ENCODE measurements at places on chromosomes 5 and 9. TPM values are rescaled to one million over a fixed set of nuclear protein-coding genes. Genes with fewer than 3 reads are reported as not detected.

DNA sequence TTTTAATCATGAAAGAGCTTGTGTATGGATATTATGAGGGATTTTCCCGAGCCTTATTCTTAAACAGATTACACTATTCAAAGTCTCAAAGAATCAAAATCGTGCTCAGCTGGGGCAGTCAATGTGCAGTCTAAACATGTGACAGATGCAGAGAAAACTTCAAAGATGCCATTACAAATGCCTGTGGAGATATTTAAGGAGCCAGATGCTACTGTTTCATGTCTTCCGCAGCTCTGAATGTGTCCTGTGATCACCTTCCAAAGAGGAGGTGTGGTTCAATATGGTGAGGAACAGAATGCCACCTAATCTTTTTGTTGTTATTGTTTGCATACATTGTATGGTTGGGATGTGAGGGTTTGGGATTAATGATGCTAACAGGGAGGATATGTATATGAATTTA is 593.3 kb upstream of the ARRDC3 start:
- no peak for DNase-seq

DNA sequence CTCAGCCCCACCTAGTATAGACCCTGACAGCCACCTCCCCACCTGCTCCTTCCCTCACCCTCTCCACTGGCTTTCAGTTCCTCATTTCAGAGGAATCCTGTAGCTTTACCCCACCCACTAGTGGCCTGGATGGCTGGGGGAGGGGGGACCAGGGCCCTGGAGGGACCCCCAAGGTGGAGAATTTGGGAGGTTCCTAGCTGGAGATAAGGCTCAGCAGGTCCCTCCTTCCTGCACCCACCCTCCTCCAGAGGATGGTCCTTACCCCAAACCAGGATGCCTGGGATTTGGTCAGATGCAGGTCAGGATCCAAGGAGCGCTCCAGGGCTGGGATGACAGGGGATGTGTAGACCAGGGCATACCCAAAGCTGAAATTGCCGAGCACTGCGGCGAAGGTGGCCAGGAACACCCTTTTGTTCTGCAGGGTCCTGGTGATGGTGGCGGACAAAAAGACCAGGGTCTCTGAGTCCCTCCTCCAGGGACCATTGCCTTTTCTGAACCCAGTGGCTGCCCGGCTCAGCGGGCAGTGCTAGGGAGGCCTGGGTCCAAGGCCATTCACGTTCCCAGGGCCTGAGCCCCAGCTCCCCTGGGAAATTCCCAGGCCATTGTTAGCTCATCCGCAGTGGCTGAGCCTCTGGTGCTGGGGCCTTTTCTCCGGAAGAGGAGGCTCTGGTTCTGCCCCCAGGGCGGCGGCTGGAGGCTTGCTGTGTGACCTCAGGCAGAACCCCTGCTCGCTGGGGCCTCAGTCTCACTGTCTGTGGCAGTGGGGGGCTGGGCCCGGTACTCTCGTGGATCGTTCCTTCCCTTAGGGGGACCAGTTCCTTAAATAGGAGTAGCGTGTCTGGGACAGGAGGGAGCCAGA is 678 bp downstream of the SLC2A6 start:
- no peak for DNase-seq

GRCh38 chr9:121912812-121913627 is 180.1 kb downstream of the TTLL11 start:
- no peak for DNase-seq

Gene LCN15
- not detected for total RNA-seq

DNA sequence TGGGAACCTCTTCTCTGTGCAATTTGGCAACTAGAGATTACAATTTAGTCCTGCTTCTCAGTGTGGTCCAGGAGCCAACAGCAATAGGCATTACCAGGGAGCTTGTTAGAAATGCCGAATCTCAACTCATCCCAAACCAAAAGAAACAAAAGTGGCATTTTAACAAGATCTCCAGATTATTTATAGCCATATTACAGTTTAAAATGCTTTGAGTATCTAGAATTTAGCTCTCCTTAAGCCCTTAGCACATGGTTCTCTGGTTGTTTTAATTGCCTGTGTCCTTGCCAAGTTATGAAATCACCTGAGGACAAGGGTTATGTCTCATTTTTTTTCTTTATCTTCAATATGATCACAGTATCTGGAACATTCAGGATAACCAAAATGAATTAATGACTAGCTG is 51.6 kb upstream of the TAS2R1 start:
- DNase-seq, result no peak

GRCh38 chr9:9099646-9100045 is 1300.1 kb upstream of the DMAC1 start:
- no peak for DNase-seq

GRCh38 chr9:32574858-32575257 is 1.9 kb upstream of the NDUFB6 start:
- DNase-seq, result no peak

GRCh38 chr9:8679371-8679822 is 879.8 kb upstream of the DMAC1 start:
- DNase-seq, result peak; percentile 8

DNA sequence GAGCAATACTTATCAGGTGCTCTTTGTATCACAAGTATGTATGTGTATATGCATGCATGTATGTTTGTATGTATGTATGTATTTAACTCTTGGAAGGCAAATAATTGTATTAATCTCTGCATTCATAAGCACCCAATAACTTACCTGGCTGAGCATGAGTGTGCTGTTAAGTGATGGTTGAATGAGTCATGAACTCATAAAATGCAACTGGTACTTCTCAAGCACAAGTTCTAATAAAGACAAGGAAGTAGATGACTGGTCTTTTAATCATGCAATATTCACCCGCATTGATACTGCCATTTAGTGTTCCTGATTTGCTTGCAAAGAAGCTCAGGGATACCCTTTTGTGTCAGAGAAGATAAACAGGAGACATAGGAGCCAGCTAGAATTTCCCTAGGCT is 204.9 kb upstream of the TRPM3 start:
- no peak for DNase-seq

- no peak for DNase-seq
These were observed 45.9 kb downstream of the KCNN2 start for GRCh38 chr5:114407783-114408182.

Gene TRIM32
- 19.6 TPM for total RNA-seq

DNA sequence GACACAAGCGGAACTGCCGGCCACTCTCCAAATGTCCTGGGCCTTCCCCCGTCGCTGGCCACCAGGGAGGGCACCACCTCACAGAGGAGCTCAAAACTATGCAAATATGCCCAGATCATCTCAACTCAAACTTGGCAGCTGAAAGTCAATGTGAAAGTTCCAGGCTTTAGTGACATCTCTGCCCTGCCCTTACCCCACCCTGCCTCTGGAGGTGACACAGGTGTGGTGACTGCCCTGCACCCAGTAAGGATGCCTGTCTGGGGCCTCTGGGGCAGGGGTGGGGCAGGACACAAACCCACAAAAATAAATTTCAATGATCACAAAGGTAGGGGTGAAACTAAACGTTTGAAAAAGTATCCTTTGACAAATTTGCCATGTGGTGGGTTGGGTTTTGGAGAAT is 213.4 kb downstream of the HSPA4 start:
- DNase-seq, result no peak

DNA sequence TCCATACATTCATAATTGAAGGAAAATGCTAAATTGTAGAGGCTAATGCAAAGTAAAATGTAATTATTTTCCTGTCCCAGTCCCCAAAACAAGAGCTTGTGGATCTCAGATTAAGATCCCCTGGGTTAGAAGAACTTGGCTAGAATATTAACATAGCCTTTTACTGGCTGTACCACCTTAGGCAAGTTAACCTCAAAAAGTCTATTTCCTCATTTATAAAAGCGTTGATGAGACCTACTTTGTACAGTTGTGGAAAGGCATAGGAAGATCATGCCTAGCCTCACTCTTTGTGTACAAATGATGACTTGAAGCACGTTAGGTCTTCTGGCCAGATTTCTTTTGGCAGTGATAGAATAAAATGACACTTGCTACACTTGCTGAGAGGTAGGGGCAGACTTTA is 97.2 kb downstream of the F2RL2 start:
- no peak for DNase-seq

DNA sequence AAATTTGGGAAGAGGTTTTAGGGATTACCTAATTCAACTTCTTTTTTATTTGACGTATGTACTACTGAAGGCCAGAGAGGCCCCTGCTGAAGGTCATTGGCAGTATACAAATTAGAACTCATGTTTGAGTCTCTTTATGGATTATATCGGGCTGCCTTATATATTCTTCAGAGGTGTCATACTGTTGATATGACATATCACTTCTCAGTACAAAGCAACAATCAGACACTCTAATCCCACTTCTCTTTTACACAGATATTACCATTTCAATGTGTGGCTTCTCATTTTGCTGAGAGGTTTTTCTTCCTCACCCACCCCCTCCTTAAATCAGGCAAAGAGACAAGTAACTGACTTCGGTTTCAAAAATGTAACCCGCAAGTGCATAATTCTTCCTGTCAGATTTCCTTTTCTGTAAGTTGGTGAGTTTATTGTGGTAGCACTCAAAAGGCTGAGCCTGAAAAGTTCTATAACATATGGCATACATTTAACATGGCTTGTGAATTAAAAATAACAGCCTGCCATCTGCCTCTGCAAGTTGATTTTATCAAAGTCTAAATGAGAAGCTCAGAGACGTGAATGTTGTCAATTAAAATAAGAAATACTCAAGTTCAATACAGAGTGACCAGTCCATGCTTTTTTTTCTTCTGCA is 163.6 kb upstream of the RORB start:
- DNase-seq, result no peak

Gene LAMC3
- total RNA-seq, result 2.4 TPM

DNA sequence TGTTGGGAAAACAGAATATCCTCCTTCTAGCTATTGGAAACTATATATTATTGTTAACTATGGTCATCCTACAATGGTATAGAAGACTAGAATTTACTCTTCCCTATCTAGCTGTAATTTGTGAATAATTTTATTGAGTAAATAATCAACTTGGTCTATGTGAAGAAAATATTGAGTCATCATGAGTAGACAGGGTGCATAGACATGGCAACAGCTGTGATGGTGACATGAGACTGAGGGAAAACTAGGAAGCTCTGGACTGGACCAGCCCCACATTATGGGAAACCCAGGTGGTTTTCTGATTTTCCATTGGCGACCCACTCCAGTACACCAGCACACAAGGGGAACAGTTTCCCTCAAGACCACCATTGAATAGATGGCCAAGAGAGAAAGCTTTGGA is 95.0 kb downstream of the APBA1 start:
- no peak for DNase-seq
